ENCODE measurements at places on chromosomes 7 and 10.
A peak's percentile ranks its signal among the peaks of the same experiment; 100 is the strongest.

DNA sequence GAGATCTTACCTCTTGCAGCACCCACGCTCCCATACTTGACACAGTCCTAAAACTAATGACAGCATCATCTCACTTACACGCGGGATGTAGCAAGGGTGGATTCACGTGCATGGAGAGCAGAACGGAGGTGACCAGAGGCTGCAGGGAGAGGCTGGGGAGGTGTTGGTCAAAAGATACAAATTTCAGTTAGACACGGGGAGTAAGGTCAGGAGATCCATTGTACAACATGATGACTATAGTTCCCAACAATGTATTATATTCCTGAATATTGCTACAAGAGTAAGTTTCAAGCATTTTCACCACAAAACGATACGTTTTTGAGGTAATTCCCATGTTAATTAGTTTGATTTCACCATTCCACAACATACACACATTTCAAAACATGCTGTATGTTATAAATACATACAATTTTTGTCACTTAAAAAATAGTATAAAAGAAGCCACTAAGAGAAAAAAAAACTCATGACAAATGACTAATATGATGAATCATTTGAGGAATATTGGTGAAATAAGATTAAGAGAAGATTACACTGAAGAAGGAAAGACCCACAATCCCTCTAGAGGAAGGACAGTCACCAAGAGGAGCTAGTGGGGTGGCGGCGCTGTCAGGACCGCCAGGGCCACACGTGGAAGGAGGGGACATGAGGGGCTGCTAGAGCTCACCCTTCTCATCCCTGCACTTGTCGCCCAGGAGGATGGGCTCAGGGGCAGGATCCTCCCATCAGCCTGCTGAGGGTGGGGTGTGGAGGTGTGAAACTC, 49.4 kb upstream of the EGFR start:
- DNase-seq = no peak

GRCh38 chr7:47267346-47267745, 314.6 kb downstream of the TNS3 start:
- DNase-seq = no peak

- no peak for DNase-seq
Observed at GRCh38 chr7:71718563-71718962, 586.6 kb downstream of the GALNT17 start.

GRCh38 chr7:141154131-141154732, 80.4 kb downstream of the TMEM178B start:
- no peak for DNase-seq

DNA sequence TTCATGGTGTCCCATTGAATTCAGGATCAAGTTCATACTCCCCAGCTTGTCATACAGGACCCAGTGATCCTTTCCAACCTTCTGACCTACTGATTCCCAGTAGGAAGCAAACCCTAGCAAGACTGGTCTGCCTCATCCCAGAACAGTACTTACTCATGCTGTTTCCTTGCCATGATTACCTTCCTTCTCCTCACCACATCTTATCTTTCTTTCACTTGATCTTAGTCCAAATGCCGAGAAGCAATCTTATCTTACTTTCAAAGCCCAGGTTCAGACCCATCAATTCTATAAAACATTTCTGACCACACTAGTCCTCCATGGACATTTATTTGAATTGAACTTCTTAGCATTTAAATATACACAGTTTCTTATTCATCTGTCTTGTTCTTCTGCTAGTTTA, 26.6 kb upstream of the ATRNL1 start:
- DNase-seq = no peak

DNA sequence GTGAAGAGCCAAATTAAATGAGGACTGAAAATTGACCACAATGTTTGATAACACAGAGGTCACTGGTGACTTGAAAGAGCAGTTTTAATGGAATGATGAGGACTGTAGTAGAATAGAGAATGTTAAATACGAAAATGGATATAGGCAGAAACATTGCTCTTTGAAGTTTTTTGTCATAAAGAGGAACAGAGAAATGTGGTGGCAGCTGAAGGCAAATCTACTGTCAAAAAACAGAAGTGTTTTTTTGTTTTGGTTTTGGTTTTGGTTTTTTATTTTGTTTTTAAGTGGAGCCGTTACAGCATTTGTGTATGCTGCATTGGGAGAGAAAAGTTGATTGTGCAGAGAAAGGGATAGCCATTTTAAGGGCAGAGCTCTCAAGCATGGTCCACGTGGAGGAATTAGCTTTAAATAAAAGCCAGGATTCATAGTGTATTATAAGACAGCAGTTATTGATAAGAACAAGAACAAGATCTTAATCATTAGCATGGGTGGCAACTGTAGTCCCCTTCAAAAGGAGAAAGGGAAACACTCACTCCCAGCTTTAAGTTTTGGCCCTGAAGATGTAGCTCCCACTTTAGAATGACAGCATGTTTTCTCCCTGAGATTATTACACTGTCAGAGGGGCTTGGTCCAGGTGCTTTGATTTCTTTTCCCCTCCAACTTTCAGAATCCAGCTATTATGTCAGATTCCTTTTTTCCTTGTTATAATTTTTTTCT, 156.7 kb upstream of the BET1 start:
- DNase-seq = no peak

DNA sequence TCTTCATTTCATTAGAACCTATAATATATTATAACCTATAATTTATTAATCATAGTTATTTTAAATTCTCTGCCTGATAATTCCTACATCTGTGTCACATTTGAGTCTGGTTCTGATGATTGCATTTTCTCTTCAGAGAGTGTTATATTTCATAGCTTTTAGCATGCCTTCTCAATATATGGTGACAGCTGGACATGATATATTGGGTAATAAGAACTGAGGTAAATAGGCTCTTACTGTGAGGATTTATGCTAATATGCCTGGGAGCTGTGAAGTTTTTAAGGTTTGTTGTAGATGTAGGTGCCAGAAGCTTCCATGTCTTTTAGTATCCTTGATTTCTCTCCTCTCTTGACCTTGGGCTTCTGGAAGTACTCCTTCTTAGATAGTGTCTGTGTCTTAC, 325.9 kb upstream of the SEMA3D start:
- no peak for DNase-seq

DNA sequence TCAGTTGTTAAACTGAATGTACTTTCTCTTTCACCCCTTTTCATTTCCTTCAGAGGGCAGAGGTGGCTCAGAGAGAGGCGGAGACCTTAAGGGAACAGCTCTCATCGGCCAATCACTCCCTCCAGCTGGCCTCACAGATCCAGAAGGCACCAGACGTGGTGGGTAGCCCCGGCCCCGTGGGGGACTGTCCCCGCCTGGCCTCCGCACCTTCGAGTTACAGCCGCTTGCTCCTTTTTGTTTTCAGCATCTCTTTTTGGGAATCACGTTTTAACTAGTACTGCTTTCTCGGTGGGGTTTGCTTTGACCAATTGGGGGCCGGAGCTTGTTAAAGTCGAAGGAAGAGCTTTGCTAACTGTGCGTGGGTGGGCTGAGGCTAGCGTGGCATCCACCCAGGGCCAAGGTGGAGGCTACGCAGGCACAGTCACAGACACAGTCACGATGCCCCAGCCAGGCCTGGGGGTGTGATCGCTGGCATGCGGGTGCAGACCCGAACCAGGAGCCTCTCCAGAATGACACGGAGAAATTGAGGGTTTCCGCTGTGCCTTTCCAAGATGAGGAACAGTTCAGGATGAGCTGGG, 116.2 kb upstream of the SH2B2 start:
- DNase-seq = no peak

DNA sequence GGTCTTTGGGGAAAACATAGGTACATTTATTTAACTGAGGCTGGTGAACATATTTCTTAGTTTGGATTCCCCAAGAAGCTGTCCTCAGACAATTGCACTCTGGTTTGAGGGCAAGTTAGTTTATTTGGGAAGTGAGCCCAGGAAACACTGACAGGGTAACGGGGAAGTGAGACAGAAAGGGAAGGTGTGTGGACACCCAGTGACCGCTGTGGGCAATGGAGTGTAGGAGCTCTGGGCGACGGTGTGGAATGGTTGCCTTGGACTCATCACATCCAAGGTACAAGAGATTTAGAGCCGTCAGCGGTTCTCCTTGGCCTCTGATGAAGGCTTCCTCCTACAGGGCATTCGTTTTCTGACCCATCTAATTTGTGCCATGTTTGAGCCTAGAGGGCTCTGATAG, 7.1 kb downstream of the MRC1 start:
- no peak for DNase-seq

GRCh38 chr7:94675356-94675755, 19.4 kb upstream of the SGCE start:
- DNase-seq = no peak

DNA sequence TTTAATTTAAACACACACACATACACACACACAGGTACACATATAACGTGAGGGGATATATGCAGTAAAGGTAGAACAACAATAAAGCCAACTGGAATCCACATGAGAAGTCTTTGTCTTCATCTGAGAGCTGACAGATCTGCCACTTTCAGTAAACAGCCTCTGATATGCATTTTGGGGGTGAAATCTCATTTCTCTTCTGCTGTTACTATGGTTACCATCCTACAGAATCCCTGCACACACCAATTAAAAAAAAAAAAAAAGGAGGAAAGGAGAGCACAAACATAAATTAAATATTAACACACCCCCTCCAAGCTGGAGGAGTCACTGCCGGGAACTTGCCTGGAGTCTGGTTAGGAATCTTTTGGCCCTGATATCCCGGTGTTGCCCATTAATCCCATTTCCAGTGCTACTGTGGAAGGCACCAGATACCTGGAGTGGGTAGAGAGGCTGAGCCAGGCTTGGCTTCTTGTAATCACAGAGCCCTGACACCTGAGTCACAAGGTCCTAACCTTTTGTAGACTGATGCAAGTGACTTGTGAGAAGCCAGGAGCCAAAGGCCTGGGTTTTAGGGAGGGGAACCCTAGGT, 169.1 kb downstream of the LHFPL3 start:
- DNase-seq = peak; percentile 26

DNA sequence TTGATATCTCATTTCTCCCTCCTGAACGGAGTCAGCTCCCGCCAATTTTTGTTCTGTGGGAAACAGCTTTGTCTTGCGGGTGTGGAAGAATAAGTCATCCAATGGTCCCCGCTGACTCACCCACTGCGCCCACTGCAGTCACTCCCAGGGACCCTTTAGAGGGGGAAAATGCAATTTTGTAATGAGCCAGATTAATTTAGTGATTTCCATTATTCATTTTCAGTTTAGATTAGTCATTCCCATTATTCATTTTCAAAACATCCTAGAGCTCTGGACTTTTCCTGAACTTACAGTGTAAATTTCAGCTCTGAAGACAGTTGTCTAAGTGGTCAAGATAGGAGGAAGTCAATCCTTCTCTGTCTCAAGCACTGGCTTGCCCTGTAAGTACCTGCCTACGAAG, 154.9 kb upstream of the TMEM72 start:
- no peak for DNase-seq

GRCh38 chr10:10854725-10855124, 162.9 kb upstream of the CELF2 start:
- DNase-seq = no peak

DNA sequence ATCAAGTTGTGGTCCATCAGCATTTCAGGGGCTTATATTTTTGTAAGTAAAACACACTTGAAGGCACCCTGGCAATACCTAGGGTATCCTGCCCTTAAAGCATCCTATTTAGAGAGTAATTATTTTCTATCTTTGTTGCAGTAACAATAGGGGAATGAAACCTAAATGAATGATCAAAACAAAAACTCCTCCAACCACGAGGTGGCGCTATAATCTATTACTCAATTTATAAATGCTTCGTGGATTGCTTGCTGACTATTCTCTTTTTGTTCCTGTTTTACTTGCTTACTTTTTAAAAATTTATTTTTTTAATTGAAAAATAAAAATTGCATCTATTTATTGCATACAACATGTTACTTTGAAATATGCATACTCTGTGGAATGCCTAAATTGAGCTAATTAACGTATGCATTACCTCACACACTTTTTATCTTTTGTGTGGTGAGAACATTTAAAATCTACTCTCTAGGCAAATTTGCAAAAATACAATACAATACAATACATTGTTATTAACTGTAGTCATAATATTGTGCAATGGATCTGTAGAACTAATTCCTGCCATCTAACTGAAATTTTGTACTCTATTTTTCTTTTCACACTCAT, 147.7 kb upstream of the BMPER start:
- peak; percentile 19 for DNase-seq

- no peak for DNase-seq
Observed at GRCh38 chr10:97991871-97992270, 38.5 kb downstream of the CRTAC1 start.

DNA sequence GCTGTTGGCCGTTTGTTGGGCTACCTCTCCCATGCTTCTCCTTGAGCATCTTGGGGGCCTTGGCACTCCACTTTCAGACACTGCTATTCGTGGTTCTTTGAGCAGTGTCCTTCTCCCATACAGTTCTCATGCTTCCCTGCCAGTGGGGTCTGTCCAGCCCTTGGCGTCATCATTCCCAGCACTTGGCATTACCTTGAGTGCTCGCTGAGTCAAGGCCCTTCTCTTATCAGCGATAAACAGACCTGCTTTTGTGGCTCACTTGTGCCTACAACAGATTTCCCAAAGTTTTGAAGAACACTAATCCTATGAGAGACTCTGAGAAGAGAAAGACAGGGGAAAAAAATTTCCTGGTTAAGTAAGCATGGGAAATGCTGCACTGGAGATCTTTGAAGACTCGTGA, 85.3 kb downstream of the NOC3L start:
- DNase-seq = no peak

GRCh38 chr10:75099952-75100763, 11.3 kb upstream of the SAMD8 start:
- peak; percentile 57 for DNase-seq

- no peak for DNase-seq
Observed at GRCh38 chr10:1641402-1641801, 95.9 kb downstream of the ADARB2 start.

GRCh38 chr7:112669306-112669705, 120.9 kb downstream of the TMEM168 start:
- no peak for DNase-seq

GRCh38 chr7:133609806-133610205, 356.9 kb downstream of the EXOC4 start:
- DNase-seq = no peak

- DNase-seq = no peak
Observed at GRCh38 chr7:69749372-69749979, 151.2 kb downstream of the AUTS2 start.

- no peak for DNase-seq
Observed at GRCh38 chr10:126277181-126277580, 111.1 kb downstream of the ADAM12 start.

- no peak for DNase-seq
Observed at GRCh38 chr7:141202535-141202934, 128.7 kb downstream of the TMEM178B start.

DNA sequence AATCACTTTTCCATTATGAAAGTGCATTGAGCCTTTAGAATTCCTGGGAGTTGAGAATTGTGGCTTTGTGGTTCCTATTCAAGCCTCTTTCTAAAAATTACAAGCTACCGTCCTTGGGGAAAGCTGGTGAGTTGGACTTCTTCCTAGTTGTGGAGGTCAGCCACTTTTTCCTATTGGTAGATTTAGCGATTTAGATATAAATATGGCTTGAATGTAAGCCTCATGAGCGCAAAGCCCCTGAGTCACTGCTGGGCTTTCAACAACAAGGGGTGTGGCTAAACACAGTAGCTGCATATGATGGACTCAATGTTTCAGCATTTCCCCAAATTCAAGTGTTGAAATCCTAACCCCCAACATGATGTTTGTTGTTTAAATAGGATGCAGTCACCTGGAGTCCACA, 150.0 kb upstream of the IGFBP3 start:
- no peak for DNase-seq

GRCh38 chr10:106615081-106615480, 549.4 kb downstream of the SORCS1 start:
- DNase-seq = no peak

Data from putamen (tissue), 1 donor.